ENCODE measurements at places on chromosomes 5 and 9.

GRCh38 chr5:82601077-82601476, 322.9 kb upstream of the RPS23 start:
- no peak for DNase-seq

DNA sequence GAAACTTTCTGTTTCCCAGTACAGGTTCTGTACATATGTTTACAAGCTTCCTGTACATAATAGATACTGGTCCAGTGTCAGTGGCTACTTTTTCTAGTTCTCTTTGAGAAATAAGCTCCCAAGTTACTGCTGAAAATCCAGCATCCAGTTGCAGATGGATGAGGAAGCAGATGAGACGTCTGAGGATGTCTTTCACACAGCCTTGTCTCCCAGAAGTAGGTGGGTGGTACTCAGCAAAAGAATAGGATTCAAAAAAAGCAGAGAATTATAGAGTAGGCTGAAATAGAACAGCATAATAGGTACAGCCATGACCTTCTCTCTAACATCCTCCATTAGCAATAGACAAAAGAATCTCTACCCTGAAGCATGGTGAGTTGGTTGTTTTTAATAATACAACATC, 77.7 kb downstream of the BRINP1 start:
- no peak for DNase-seq

DNA sequence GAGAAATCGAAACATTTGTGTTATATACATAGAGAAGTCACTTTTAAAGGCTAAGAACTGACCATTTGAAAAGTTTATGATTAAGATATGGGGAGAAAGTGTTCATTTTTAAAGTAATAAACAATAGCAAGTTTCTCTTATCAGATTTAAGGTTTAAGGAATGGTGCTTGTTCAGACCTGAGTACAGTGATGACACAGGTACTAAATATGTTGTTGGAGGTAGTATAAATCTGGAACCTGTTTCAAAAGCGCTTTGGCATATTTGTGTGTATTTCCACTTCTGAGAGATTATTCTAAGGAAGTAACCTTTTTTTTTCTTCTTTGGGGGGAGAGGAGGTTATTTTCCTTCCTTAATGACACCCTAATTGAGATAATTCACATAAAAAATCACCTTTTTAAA, 18.4 kb downstream of the CDC42SE2 start:
- DNase-seq: no peak

- no peak for DNase-seq
These were observed 247.6 kb upstream of the IRX4 start for GRCh38 chr5:2130361-2130760.

GRCh38 chr5:33641744-33642505, 201.2 kb downstream of the TARS1 start:
- no peak for DNase-seq

DNA sequence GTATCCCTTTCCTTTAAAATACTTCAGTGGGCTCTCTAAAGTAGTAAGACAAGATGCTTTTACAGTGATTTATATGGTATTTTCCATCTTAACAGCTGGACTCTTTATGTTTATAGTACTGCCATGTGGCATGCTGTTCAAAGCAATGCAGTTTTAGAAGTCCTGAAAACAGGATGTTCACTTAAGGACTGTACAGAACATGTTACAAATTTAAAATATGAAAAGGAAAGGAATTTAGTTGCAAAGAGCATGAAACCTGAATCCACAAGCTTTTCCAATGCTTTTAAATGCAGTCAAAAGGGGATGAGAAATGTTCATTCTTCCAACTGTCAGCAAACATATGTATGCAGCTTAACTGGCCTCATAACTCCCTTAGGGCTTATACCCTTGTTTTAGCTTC, 580.2 kb downstream of the EFNA5 start:
- DNase-seq: no peak
